Panc1 (cell line): ENCODE measurements at places on chromosomes 1 and 21. TPM values are rescaled to one million over a fixed set of nuclear protein-coding genes. Genes with fewer than 3 reads are reported as not detected.

DNA sequence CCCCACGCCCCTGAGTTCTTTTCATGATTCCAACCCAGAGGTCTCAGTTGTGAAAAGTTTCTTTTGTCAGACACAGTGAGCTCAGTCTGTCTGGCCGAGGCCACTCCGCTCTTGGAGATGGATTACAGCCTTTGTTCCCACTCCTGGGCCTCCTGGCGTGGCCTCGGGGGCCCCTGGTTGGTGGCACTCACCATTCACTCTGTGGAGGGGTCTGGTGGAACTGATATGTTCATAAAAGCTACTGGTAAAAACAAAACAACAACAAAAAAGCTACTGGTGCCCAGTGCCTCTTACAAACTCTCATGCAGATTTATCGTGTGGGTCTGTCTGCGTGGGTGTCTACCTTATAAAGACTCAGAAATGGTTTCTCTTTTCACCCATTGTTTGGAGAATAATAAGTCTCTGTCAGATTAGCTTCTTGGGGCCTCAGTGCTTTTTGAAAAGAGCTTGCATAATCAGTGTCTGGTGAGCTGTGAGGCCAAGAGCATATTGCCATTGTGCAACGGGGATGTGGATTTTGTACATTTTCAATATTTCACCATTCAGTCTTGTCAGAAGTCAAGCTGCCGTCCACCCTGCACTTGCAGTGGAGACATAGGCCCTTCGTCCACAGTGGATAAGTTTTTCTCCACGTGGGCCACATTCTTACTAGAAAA, 86.7 kb downstream of the GALNT2 start:
- no peak overlapping the region for H3K27ac ChIP-seq
- no peak for DNase-seq
- H3K36me3 ChIP-seq: no peaks in the 10 kb centered on the region
- peaks cover 14% of the 10 kb centered on the region for H3K4me1 ChIP-seq

- H3K27ac ChIP-seq: no peak overlapping the region
- DNase-seq: no peak
- H3K36me3 ChIP-seq: no peaks in the 10 kb centered on the region
- H3K27me3 ChIP-seq: peaks cover 6% of the 10 kb centered on the region
- H3K4me3 ChIP-seq: no peak overlapping the region
Measured at GRCh38 chr1:63124666-63125191, 197.6 kb upstream of the FOXD3 start.

FCRL1 gene
- total RNA-seq: not detected

GRCh38 chr1:81126989-81127581, 673.6 kb upstream of the ADGRL2 start:
- H3K4me1 ChIP-seq: no peaks in the 10 kb centered on the region
- no peak overlapping the region for H3K4me3 ChIP-seq
- no peaks in the 10 kb centered on the region for H3K27me3 ChIP-seq
- DNase-seq: no peak
- no peaks in the 10 kb centered on the region for H3K36me3 ChIP-seq

DNA sequence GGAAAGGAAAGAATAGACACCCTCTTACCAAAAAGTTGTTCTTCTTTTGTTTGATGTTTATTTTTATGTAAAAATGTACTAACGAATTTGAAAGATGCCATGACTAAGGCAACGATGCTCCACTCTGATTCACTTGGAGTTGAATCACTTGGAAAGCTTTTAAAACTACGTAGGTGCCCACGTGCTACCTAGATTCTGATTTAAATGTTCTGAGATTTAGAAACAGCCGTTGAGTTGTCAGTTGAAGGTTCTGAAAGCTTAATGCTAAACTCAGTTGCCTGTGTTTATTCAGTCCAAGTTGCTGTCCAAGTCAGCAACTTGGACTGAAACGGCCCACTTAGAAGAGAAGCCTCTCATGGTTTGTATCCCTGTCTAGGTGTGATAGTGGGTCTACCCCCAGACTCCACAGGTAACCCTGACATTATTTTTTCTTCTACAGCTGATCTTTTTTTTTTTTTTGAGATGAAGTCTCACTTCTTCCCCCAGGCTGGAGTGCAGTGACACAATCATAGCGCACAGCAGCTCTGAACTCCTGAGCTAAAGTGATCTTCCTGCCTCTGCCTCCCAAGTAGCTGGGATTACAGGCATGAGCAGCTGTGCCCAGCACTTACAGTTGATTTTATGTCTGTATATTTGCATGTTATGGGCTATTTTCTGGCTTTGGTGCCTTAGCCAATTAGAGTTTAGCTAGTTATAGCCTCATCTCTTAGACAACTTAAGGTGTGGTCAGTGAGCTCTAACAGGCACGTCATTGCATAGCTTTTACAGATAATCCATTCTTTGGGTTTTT, 1.4 kb upstream of the VAMP4 start:
- peak; percentile 59 for DNase-seq
- peak overlapping the region; percentile 91 for H3K4me3 ChIP-seq
- H3K27me3 ChIP-seq: no peaks in the 10 kb centered on the region
- no peaks in the 10 kb centered on the region; the same call in 1 of the 2 replicates for H3K36me3 ChIP-seq
- peaks cover 17% of the 10 kb centered on the region for H3K4me1 ChIP-seq

DNA sequence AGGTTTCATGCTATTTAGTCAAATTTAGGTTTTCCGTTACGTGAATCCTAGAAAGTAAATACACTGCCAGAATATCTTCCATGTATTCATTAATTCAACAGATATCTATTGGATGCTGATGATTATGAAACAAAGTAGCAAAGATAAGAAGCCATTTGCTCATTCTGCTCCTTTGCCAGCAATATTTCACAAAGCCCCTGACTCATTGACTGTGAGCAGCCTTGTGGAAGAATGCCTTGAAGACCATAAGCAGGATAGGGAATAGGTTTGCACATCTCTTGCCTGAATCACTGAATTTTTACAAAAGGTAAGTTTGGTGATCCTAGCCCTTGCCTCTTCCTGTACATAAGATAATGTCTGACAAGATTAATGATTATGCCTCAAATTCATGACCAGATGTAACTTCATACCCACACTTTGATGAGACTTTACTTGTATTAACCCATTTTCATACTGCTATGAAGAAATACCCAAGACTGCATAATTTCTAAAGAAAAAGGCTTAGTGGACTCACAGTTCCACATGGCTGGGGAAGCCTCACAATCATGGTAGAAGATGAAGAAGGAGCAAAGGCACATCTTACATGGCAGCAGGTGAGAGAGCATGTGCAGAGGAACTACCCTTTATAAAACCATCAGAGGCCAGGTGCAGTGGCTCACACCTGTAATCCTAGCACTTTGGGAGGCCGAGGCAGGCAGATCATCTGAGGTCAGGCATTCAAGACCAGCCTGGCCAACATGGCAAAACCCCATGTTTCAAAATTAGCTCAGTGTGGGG, 1.6 kb upstream of the PIGK start:
- H3K36me3 ChIP-seq: no peaks in the 10 kb centered on the region; the same call in 1 of the 2 replicates
- no peak overlapping the region for H3K27ac ChIP-seq
- H3K4me1 ChIP-seq: peaks cover 7% of the 10 kb centered on the region
- H3K27me3 ChIP-seq: no peaks in the 10 kb centered on the region

AMPD1 gene
- total RNA-seq: not detected

DNA sequence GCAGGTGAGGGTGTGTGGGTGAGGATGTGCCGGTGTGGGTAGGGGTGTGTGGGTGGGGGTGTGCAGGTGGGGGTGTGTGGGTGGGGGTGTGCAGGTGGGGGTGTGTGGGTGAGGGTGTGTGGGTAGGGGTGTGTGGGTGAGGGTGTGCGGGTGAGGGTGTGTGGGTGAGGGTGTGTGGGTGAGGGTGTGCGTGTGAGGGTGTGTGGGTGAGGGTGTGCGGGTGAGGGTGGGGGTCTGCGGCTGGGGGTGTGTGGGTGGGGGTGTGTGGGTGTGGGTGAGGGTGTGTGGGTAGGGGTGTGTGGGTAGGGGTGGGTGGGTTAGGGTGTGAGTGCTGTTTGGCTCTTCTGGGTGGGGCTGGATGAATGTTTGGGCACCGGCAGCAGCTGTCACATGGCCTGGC, 241.4 kb upstream of the POTED start:
- H3K27ac ChIP-seq: no peak overlapping the region
- H3K4me3 ChIP-seq: no peak overlapping the region
- H3K27me3 ChIP-seq: no peaks in the 10 kb centered on the region
- no peaks in the 10 kb centered on the region for H3K36me3 ChIP-seq
- no peaks in the 10 kb centered on the region for H3K4me1 ChIP-seq

GRCh38 chr1:39277879-39278278, 73.4 kb downstream of the MACF1 start:
- no peak for DNase-seq
- no peaks in the 10 kb centered on the region for H3K4me1 ChIP-seq
- peaks cover 5% of the 10 kb centered on the region for H3K36me3 ChIP-seq
- no peak overlapping the region for H3K27ac ChIP-seq
- no peak overlapping the region for H3K4me3 ChIP-seq

GRCh38 chr1:48568501-48568900, 96.5 kb upstream of the SPATA6 start:
- no peak overlapping the region for H3K27ac ChIP-seq
- no peaks in the 10 kb centered on the region for H3K36me3 ChIP-seq
- no peaks in the 10 kb centered on the region; the same call in 1 of the 2 replicates for H3K27me3 ChIP-seq

DNA sequence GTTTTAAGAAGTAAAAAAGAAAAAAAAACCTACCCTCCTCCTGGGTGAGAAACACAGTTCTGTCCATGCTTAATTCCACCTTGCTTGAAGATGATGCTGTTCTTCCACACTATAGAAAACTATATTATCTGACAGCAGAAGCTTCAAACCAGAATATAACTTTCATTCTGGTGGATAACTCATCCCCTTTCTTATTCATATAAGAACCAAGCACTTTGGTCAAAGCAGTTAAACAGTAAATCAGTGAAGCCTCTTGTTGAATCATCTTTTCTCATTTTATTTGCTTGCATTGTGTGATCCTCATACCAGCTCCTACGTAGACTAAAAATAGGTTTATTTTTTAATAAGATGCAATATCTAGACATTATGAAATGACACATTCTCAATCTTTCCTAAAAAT, 36.7 kb upstream of the PRDX6 start:
- H3K27me3 ChIP-seq: no peaks in the 10 kb centered on the region
- H3K4me1 ChIP-seq: no peaks in the 10 kb centered on the region
- DNase-seq: no peak

- no peak overlapping the region for H3K27ac ChIP-seq
- no peaks in the 10 kb centered on the region for H3K36me3 ChIP-seq
- H3K4me3 ChIP-seq: no peak overlapping the region
- no peak for DNase-seq
- peaks cover 10% of the 10 kb centered on the region; the same call in 1 of the 2 replicates for H3K4me1 ChIP-seq
Measured at GRCh38 chr1:83994111-83994510, 4.8 kb downstream of the TTLL7 start.

LCA5L gene
- total RNA-seq: 0.87 TPM

- H3K36me3 ChIP-seq: no peaks in the 10 kb centered on the region
- peaks cover 5% of the 10 kb centered on the region for H3K27me3 ChIP-seq
- DNase-seq: no peak
- no peak overlapping the region for H3K4me3 ChIP-seq
- H3K27ac ChIP-seq: no peak overlapping the region
Measured at GRCh38 chr1:175865041-175865766, 121.8 kb upstream of the TNR start.

RBBP4 gene
- total RNA-seq: 376 TPM

NFYC gene
- 81.9 TPM for total RNA-seq

GRCh38 chr21:45972716-45973474, 8.7 kb upstream of the COL6A1 start:
- H3K36me3 ChIP-seq: no peaks in the 10 kb centered on the region
- H3K4me3 ChIP-seq: peak overlapping the region; percentile 34; the same call in 1 of the 2 replicates
- no peaks in the 10 kb centered on the region for H3K27me3 ChIP-seq
- peaks cover 3% of the 10 kb centered on the region; the same call in 1 of the 2 replicates for H3K4me1 ChIP-seq

DNA sequence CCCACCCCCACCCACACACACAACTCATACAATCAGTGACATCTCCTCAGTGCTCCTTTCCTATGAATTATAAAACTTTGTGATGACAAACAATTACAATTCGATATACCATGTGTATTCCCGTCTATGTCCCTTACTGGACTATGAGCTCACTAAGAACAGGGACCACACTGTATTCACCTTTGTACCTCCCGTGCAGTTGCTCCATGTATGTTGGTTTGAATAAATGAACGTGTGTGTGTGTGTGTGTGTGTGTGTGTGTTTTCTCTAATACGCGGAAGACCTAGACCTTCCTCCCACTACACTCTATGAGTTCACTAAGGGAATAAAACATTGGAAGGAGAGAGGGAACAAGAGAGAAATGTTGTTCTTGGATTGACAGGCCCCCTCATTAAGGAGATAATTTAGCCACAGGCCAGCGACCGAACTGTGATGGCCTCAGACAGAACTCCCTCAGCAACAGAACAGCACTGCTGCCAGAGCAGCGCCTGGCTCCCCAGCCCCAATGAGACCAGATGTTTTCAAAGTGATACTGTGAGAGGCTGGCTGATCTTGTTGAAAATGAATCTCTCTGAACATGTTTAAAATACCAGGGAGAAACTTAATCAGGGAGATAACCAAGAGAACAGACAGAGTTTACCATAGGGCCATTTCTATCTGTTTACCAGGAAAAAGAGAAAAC, 21.7 kb downstream of the BCAR3 start:
- H3K4me3 ChIP-seq: no peak overlapping the region
- DNase-seq: no peak
- H3K27me3 ChIP-seq: no peaks in the 10 kb centered on the region
- no peaks in the 10 kb centered on the region; the same call in 1 of the 2 replicates for H3K36me3 ChIP-seq
- peak overlapping the region; percentile 17; the same call in 1 of the 2 replicates for H3K27ac ChIP-seq

DNA sequence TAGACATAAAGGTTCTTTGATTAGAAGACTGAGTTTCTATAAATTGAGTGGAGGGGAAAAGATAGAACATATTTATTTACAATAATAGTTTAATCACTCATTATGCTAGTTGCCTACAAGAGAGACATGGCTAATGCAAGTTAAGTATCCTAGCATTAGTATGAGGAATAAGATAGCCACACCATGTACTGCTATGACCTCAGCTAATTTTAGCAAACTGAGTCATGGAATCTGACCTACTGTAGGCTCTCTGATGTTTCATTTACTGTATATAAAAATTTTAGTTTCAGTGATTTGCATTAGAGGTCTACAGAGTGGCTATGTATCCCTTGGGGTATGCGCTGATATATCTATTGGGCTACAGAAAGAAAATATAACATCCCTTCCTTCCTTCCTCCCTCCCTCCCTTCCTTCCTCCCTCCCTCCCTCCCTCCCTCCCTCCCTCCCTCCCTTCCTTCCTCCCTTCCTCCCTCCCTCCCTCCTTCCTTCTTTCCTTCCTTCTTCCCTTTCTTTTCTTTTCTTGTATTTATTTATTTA, 5.8 kb downstream of the AGL start:
- no peaks in the 10 kb centered on the region for H3K36me3 ChIP-seq
- DNase-seq: no peak
- H3K4me1 ChIP-seq: no peaks in the 10 kb centered on the region
- no peak overlapping the region for H3K4me3 ChIP-seq
- H3K27ac ChIP-seq: no peak overlapping the region

DNA sequence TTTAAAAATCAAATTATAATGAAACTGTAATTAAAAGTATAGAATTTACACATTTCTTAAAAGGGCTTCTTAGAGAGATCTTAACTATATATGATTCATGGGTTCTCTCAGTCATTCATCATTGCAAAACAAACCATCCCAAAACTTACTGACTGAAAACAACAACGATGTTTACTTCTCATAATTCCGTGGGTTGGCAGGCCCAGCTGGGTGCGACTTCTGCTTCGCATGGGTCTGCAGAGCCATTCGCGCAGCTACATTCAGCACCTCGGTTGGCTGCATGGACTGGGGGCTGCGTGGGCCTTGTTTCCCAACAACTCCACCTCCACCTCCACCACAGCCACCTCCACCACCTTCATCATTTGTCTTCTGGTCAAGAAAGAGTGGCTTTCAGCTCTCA, 4.0 kb downstream of the SLAMF8 start:
- no peaks in the 10 kb centered on the region for H3K4me1 ChIP-seq
- H3K27me3 ChIP-seq: no peaks in the 10 kb centered on the region
- H3K27ac ChIP-seq: no peak overlapping the region
- no peak for DNase-seq
